Inflammatory macrophage treated with lipopolysaccharide for 1 hour (primary cell): ENCODE measurements at places on chromosomes 6 and 20.

- DNase-seq, result no peak
Observed at GRCh38 chr6:134469702-134470456, 152.0 kb upstream of the SGK1 start.

GRCh38 chr6:2448826-2449571 lies 203.6 kb upstream of the GMDS start:
- peak; percentile 78 for DNase-seq

DNA sequence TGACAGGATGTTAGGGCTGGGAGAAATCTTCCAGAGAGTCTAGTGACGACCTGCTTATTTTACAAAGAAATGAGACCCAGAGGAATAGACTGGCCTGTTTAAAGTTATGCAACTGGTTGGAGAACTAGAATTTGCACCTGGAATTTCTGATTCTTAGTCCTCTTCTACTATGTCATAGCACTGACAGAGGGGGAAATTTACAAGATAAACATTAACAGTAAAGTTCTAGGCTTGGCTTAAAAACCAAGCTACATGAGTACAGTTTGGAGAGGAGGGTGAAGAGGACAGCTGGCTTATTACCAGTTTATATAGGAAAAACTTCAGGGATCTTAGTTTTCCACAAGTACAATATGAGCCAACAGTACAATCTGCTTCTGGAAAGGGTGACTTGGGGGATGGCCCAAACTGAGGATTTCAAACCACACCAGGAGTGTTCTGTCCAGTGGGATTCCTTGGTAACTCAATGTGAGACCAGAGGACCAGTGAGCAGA lies 269.6 kb downstream of the CD109 start:
- DNase-seq, result no peak

- no peak for DNase-seq
Observed at GRCh38 chr20:25321262-25321831, 69.3 kb downstream of the ABHD12 start.

- peak; percentile 57 for DNase-seq
Observed at GRCh38 chr6:85641897-85642773, 551 bp downstream of the SYNCRIP start.
